ENCODE measurements at places on chromosomes 2 and 18.

DNA sequence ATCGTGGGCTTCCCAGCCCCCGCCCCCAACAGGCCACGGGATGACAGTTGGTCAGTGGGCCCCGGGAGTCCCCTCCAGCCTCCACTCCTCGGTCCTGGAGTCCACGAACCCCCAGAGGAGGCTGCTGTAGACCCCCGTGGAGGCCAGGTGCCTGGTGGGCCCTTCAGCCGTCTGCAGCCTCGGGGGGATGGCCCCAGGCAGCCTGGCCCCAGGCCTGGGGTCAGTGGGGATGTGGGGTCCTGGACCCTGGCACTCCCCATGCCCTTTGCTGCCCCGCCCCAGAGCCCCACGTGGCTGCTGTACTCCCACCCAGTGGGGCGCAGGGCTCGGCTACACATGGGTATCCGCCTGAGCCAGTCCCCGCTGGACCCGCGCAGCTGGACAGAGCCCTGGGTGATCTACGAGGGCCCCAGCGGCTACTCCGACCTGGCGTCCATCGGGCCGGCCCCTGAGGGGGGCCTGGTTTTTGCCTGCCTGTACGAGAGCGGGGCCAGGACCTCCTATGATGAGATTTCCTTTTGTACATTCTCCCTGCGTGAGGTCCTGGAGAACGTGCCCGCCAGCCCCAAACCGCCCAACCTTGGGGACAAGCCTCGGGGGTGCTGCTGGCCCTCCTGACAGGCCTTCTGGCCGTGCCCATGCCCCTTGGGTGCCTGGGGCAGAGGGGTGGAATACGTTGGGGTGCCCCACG is 7.6 kb downstream of the NEU4 start:
- DNase-seq = no peak

- no peak for DNase-seq
Measured at GRCh38 chr2:226124548-226125011, 675.0 kb downstream of the IRS1 start.

DNA sequence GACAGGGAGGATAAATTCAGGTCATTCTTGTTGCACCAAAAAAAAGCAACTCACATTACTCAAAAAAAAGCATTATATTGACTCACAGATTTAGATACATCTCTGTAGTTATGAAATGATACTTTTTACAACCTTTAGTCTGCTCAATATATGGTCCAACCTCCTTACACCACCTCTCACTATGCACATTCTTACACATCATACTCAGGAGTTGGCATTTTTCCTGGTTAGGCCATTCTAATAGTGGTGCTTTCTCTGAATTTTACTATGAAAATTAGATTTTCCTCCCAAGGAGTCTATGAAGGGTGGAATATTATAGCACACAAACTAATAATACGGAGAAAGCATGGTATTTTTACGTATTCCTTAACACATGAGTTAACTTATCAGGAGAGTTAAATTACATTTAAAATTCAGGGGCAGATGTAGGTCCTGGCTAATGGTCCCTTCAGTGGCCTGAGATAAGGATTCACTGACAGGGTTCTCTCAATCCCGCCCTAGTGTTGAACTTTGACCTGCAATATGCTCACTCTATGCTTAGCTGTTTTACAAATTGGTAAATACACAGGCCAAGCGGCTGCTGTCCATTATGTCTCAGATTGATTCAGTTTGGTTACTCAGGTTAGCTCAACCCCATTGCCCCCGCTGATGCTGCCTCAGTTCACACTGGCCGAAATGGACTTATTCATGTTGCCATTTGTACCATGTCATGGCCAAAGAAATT is 153.6 kb downstream of the NCKAP5 start:
- no peak for DNase-seq

GRCh38 chr2:227324642-227324994 is 433 bp upstream of the MFF start:
- DNase-seq = no peak

All from T-helper 9 cell (primary cell).